ENCODE measurements at places on chromosomes 2 and 18.

DNA sequence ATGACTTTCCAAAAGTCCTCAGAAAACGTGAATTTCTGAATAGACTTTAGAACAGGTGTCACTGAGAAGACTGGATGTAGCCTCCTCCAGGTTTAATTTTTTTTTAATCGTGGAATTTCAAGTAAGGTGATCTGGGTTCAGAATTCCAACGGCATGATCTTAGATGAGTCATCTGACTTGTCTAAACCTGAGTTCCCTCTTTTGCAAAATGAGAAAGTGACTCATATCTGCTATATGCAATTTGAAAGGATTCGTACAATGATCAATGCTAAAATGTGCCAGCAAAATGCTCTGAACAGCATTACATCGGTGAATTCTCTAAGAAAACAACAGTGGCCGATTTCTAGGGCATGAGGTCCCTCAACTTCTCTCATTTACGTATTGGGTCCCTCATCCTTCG is 69.1 kb upstream of the ZNF516 start:
- no peak for DNase-seq

GRCh38 chr2:33344230-33344629 is 132.2 kb upstream of the RASGRP3 start:
- DNase-seq = no peak

DNA sequence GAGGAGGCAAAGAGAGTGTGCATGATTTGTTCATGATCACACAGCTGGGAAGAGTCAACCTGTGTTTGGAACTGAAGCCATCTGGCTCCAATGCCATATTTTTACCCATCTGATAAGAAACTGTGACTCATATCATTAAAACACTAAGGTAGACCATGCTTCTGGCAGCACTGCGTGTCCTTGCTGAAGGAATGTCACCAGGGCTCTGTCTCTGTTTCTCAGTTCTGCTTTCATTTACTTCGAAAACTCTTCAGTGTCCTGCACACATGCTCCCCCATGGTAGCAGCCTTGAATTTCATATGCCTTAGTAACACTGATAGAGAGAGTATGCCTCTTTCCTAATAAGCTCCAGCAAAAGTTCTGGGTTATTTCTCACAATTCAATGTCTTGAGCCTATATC is 830.4 kb downstream of the DCDC2C start:
- no peak for DNase-seq

DNA sequence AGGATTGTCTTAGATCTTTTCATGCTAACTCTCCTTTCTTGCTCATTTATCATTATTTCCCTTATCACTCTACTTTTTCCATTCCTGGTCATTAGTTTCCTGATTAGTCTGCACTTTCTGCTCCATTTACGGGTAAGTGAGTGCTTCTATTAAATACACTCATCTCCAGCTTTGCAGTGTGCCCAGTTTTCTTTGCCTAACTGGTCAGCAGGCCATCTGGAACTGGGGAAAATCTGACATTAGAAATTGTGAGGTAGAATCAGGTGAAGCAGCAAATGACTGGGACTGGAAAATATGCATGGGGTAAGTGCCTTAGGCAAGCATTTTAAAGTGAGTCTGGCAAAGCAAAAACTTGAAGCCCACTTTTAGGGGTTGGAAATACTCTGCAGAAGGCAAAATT is 29.2 kb downstream of the G6PC2 start:
- DNase-seq = no peak

GRCh38 chr2:241061275-241061674 is 40.8 kb downstream of the MTERF4 start:
- no peak for DNase-seq

DNA sequence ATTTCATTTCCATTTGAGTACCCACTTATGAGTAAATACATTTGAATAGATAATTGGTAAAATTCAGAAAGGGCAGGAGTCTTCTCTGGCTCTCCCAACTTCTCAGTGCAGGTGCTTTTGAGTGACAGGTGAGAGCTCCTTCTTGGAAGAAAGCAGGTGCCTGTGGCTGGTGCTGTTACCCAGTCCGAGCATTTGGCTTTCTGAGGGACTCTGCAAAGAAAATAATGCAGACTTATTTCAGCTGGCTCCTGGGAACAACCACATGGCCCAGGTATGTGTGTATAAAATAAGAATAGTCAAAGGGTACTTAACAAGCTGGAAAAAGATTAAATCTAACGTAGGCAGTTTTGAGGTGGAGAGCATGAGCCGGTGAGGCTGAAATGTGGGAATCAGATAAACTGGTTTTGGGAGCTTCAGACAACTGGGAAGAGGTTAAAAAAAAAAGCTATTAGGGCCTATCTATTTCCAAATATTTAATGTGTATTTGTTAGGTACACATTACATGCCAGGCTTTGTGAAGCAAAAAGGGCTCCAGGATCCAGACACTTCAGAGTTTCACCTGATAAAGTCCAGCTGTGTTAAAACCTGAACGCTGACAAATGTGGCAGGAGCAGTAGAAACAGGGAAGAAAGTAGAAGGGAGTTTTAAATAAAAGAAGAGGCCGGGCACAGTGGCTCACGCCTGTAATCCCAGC is 20.6 kb downstream of the ZNF236 start:
- DNase-seq = no peak

DNA sequence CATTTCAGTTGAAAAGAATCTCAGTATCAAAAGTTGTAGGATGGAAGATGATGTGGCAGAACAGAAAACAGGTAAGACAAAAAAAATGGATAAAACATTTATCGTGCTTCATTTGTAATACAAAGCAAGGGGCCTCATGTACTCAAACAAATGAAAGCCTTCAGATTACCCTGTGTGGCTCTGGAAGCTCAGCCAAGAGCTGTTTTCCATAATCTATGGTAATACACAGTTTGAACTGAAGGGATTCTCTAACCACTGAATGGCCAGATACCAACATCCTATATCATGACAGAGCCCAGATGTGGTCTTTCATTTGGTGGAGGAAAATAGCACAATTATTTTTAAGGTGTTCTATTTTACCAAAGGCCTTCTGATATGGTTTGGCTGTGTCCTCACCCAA is 272.1 kb upstream of the RND3 start:
- DNase-seq = no peak

GRCh38 chr2:172607379-172607928 is 51.6 kb downstream of the PDK1 start:
- DNase-seq = no peak

GRCh38 chr2:68709421-68709911 is 25.1 kb upstream of the ARHGAP25 start:
- no peak for DNase-seq

- no peak for DNase-seq
Measured at GRCh38 chr2:191038241-191038725, 24.3 kb upstream of the STAT1 start.

DNA sequence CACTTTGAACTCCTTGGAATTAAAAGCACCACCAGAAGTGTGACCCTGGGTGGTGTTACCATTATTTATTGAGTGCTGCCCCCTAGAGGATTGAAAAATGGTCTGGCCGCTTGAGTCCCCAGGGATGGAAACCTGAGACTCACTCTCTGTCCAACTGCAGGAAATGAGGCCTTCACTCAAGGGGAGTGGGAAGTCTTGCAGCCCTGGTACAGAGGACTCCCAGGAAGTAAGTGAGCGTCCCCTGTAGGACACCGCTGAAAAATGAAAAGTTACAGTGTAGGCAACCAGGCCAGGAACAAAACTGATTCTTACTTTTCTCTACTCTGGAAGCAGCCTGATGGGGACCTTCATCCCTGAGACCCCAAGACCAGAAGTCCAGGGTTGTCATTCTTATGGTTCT is 2.2 kb upstream of the NRP2 start:
- peak; percentile 88 for DNase-seq

DNA sequence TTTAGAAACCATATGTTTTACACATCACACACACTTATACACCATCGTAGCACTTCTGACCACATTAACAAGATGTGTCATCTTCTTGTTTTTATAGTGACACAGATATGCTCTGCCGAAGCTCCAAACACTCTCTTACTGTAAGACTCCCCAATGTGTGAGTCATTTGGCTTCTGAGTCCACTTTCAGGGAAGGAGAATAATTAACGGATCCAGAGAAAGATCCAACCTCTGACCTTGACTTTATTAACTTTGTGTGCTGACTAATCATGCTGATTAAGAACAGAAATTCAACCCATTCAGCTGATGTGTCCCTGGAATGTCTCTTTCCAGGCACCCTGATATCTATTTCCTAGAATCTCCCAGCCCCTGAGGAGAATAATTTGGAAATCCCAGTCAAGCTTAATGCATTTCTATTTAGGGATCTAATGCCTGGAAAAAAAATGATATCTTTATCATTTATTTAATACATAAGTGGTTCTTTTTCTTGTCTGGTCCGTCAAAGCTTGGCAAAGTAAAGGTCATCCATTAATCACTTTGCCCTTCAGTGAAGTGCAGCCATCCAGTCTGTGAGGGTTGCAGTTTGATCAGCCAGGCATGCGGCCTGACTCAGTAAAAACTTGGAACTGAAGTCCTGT is 615.8 kb upstream of the SYT4 start:
- no peak for DNase-seq

GRCh38 chr2:100880730-100881129 is 60.8 kb downstream of the NPAS2 start:
- no peak for DNase-seq

- no peak for DNase-seq
Measured at GRCh38 chr18:70335892-70336726, 47.3 kb downstream of the SOCS6 start.

DNA sequence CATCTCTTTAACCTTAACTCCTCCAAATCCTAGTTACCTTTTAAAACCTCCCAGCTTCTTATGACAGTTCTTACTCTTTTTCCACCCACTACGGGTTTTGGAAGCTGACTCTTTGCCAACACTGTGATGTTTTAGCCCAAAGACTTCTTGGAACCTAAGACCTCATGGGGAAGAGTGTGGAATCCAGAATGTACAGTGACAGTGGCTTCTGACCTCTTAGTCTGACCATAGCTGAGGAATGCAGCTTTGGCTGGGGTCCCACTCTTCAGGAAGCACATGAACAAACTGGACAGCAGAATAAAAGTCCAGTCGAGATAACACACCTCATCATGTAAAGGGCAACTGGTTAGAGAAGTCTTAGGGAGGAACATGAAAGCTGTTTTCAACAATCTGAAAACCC is 161.1 kb upstream of the PKDCC start:
- DNase-seq = no peak

DNA sequence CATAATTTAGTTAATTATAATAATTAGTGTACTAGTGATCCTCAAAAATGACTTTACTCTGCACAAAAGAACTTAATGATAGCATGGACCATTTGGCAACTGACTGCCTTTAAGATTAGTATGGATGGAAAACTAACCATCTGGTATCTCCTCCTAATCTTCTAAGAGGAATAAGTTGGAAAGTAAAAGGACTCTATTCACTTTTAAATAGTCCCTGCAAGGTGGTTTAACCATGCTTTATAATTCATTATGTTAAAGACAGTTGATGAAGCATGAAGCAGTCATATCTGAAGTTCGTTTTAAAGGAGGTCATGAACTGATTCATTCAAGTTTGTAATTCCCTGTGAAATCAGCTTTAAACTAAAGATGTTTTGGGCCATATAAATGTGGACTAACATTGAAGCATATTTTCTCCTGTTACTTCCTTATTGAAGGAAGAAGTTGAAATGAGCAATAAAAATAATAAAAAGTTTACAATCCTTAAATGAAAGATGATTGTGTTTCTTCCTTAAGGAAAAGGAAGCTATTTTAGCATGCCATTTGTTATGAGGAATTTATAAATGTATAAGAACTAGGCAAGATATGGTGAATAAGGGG is 446.0 kb downstream of the XIRP2 start:
- no peak for DNase-seq

DNA sequence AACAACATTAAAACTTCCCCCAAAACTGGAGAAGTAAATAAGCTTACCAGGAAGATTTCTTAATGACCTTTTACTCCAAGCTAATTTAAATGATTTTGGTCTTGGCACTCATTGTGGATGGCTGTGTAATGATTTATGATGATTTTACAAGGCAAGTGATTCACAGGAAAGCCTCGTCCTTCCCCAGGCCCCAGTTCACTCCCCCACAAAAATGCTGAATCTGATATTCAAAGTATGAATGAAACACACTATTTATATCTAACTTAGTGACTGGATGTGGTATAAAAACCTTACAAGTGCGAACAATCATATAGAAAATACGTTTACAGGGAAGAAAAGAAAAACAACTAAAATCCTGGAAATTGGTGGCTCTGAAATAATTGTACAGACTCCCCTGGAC is 49.8 kb downstream of the ZNF516 start:
- no peak for DNase-seq

DNA sequence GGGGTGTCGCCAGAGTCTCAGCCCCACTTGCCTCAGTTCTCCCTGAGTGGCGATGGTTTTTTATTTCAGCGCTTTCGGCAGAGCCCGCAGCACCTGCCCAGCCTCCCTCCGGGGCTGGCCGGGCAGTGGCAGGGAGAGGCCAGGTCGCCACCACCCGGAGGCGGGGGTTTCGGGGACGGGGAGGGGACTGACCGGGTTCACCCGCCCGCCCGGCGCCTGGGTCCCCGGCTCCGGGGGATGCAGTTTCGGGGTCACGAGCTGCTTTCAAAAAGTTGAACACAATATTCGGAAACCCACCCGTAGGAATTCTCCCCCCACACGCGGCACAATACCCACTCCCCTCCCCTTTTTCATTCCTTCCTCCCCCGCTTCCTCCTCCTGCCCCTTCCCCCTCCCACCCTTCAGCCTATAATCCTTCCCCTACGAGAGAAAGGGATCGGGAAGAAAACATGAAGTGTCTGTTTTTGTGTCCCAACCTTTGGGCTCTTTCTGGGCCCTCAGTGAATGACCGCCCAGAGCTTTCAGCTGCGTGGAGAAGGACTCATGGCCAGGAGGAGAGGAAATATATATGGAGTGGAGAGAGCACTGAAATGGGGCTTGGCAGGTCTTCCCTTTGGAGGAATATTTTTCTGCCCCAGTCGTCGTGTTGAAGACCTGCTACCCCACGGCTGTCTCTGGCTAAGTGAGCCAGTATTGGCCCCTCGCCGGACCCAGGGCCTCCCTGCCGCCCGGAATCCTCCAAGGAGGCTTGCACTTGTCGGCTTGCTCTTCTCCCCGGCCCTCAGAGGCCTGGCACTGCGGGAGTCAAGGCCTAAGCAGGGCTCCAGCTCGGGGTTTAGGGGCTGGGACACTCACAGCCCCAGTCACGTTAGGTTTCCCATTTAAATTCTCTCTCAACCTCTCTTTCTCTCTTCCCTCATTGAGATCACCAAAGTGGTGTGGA is 2.1 kb upstream of the SIX3 start:
- DNase-seq = no peak

- DNase-seq = no peak
Measured at GRCh38 chr2:175012516-175012915, 7.3 kb upstream of the CHN1 start.

DNA sequence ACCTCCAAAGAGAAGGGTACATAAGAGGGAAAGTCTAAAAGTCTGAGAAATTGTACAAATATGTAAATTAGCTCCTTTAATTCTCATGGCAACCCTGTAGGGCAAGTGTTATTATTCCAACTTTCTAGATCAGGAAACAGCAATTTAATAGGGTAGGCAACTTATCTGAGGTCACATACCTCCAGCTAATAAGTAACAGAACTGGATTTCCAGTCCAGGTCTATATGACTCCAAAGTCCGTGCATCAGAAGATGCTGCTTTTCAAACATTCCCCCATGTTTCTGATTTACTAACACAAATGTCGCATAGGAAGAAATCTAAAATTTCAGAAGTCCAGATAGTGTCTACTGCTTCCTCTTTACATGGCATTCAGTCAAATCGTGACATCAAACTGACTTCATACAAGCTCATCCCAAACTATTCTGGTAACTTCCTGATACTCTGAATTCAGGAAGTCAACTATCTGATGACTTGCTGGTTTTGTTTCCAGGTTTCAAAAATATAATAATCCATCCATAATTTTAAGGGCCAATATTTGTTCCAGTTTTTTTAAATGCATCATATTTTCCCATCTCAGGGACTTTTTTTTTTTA is 419.3 kb upstream of the ACVR2A start:
- DNase-seq = no peak
